Spinal cord (tissue), 10 donors: ENCODE measurements at places on chromosomes 1 and 21. TPM values are rescaled to one million over a fixed set of nuclear protein-coding genes. Genes with fewer than 3 reads are reported as not detected.
A peak's percentile ranks its signal among the peaks of the same experiment; 100 is the strongest.

Gene KCNJ10
- total RNA-seq, result 14.9 TPM

GRCh38 chr1:26274801-26275425 lies 5.0 kb upstream of the SH3BGRL3 start:
- no peak for DNase-seq

DNA sequence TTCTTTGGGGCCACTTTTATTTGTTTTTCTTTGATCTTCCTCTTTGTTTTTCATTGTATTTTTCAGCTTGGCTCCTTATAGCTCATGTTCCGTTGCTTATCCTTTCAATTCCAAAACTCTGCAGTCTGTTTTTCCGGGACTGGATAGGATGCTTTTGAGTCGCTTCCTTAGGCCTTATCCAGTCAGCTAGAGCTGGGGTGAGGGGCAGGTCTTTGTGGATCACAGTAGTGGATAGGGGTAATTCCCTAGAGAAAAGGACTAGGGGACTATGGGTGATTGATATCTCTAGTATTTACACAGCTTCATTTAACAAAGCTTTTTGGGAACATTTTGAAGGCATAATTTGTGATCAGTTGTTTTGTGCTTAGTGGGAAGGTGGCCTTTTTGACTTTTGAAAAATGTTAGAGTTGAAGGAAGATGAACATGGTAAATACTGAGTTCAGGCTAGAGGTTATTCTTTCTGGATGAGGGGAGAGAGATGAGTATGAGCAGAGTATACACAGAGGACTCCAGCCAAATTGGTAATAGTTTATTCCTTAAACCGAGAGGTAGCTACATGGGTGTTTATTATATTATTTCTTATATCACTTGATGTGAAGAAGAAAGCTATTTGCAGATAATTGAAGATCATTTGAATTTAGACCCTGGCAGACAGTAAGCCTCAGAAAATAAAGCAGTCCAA lies 22.5 kb downstream of the CEP350 start:
- no peak for DNase-seq

DNA sequence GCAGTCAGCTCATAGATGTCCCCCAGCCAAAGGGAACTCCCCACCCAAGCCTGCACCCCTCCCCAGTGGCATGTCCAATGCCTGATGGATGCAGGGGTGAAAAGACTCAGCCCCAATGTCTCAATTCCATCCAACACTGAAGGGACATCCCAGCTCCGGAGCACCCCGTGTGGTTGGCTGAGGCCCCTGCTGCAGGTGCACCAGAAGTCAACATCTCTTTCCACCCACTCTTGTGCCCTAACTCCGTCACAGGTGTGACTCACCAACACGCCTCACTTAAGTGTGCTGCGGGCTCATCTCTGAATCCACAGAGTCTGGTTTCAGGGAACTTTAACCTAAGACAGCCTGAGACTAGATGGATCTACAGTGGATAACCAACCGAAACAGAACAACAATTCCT lies 40.9 kb upstream of the ZBTB18 start:
- no peak for DNase-seq

DNA sequence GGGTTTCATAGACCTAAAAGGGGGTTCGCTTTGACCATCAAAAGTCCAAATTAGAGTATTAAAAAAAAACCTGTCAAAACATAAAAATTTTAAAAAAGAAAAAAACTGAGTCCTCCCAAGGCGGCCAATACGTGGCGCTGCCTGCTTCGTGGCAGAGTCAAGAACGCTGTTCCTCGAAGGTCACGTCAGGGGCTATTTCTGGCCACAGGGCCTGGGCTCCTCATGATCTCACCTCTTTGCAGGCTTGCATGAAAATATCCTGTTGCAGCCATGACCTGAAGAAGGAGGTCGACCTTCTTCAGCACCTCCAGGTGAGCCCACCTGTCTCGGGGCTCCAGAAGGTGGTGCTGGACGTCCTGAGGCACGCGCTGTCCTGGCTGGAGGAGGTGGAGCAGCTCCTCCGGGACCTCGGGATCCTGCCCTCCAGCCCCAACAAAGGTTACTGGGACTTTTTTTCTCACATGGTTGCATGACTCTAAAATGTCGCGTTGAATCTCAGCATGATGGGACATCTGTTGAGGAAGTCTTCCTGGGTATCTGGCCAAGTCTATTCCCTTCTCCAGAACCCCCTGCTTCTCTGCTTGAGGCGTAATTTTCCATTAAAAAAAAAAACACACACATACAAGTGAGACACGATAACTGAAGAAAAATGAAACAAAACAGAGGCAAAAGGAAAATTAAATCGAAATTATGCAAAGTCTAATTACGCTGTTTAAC lies 80.4 kb upstream of the EFHD2 start:
- no peak for DNase-seq

Gene HCRTR1
- total RNA-seq, result 0.94 TPM

GRCh38 chr21:44697811-44698734 lies 1.1 kb downstream of the KRTAP10-12 start:
- DNase-seq, result no peak

Gene OR6K3
- total RNA-seq, result not detected

DNA sequence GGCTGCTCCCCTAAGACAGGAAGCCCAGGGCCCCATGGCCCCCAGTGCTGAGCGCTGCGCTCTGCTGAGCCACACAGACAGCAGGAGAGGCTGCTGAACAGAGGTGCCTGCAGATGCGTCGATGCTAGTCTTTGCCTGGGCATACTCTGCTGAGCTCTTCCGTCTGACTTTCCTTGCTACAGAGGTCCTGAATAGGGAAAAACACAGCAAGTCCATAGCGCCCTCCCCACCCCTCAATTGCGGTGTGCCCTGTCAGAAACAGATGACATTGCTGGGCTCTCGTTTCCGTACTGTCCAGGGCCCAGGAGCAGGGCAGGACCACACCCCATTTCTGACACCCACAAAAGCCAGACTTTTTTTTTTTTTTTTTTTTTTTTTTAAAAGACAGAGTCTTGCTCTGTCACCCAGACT lies 252.5 kb downstream of the SDCCAG8 start:
- DNase-seq, result no peak

GRCh38 chr1:74652711-74653139 lies 20.9 kb downstream of the ERICH3 start:
- no peak for DNase-seq

- no peak for DNase-seq
These were observed 222.6 kb downstream of the COL24A1 start for GRCh38 chr1:85933961-85934360.

- no peak for DNase-seq
These were observed 34.2 kb upstream of the LRRC8B start for GRCh38 chr1:89490389-89490788.

Gene SPRR2A
- total RNA-seq, result not detected

- DNase-seq, result no peak
These were observed 95.5 kb upstream of the TARDBP start for GRCh38 chr1:10916991-10917390.

Gene TAL1
- total RNA-seq, result 8.7 TPM

- no peak for DNase-seq
These were observed 209.2 kb upstream of the GRIK3 start for GRCh38 chr1:37243368-37244082.

Gene MYOG
- total RNA-seq, result 0.11 TPM

Gene FAM72C
- total RNA-seq, result 0.40 TPM

GRCh38 chr1:165598676-165599059 lies 32.4 kb upstream of the MGST3 start:
- no peak for DNase-seq

DNA sequence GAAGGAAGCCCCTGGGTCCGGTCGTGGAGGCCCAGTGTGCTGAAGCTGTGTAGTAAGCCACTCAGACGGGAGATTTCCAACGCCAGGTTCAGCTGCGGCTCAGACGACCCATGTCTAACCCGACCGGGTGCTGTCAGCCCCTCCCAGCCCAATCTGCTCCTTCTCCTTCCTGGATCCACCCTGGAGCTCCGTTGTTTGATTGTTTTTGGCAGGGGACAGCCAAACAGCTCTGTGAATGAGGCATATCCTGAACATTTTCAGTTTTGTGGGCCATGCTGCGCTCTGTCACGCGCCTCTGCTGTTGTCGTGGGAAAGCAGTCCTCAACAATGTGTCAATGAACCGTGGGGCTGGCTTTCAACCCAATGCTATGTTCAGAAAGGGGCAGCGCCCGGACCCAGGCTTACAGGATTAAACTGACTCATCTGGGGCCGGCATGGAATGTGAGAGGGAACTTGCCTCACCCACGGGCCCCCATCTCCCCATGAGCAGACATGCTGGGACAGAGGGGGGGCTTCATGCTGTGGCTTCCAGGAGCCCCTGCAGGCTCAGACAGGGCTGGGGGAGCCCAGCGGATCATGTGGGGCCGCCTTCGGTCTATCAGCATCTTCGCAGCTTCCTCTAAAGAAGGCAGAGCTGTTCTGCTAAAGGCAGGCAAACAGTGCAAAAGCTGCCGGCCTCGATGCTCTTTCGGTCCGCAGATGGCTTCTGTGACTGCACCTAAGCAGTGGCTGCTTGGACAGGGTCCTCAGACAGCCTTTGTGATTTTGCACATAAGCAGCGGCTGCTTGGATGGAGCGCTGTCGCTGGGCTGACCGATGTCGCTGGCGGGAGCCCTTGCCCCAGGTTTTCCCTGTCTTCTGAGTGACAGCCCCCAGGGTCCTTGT lies 101.7 kb downstream of the RIPK4 start:
- no peak for DNase-seq

DNA sequence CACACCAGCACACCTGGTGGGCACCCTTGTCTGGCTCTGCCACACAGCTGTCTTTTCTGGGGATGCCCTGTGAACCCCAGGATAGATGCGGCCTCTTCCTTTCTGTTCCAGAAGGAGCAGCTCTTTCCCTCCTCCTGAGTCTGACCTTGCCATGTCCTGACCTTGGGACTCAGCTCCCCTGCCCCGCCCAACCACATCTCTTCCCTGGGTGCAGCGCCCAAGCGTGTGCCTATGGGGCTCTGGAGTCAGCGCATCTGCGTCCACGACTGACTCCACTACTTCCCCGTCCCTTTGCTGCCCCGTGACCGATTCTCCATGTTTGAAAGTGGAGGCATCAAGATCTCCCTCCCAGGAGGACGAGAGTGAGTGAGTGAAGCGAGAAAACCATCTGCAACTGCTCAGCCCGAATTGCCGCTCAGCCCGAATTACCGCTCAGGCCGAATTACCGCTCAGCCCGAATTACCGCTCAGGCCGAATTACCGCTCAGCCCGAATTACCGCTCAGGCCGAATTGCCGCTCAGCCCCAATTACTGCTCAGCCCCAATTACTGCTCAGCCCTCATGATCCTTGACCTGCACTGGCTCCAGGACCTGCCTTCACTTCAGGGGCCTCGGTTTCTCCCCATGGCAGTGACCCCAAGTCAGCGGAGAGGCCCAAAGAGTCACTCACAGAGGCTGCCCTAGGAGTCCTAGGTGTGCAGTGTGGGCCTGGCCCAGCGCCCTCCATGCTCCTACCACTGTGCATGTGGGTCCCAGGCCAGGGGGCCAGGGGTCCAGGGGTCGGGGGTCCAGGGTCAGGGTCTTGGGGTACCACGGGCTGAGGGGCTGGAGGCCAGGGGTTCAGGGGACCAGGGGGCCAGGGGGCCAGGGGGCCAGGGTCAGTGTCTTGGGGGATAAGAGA lies 18.6 kb upstream of the TTC34 start:
- DNase-seq, result no peak

GRCh38 chr1:153368495-153368894 lies 6.9 kb downstream of the S100A12 start:
- no peak for DNase-seq

Gene GJC2
- total RNA-seq, result 10.4 TPM

- DNase-seq, result no peak
These were observed 10.9 kb downstream of the ROR1 start for GRCh38 chr1:63784489-63785390.

Gene EPHA2
- total RNA-seq, result 5.0 TPM

Gene LDLRAD1
- total RNA-seq, result not detected

DNA sequence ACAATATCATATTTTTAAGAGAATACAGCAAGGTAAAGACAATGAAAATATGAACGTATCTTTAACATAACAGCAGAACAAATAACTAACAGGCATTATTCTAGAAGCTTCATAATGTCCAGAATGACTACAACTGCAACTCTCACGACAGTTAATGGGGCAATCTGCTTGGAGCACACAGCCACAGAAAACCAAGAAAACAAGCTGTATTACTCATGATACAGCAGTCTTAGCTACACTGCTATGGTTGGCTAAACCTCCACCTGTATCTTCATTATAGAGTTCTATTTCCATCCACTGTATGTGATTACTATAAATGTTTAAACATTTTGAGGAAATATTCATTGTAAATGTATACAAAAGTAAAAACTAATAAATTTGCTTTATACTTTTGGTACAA lies 139.9 kb downstream of the DPYD start:
- no peak for DNase-seq

Gene CD53
- total RNA-seq, result 39.9 TPM

Gene GCSAML
- total RNA-seq, result 0.11 TPM

Gene NMNAT2
- 35.3 TPM for total RNA-seq

Gene NFASC
- total RNA-seq, result 88.2 TPM

DNA sequence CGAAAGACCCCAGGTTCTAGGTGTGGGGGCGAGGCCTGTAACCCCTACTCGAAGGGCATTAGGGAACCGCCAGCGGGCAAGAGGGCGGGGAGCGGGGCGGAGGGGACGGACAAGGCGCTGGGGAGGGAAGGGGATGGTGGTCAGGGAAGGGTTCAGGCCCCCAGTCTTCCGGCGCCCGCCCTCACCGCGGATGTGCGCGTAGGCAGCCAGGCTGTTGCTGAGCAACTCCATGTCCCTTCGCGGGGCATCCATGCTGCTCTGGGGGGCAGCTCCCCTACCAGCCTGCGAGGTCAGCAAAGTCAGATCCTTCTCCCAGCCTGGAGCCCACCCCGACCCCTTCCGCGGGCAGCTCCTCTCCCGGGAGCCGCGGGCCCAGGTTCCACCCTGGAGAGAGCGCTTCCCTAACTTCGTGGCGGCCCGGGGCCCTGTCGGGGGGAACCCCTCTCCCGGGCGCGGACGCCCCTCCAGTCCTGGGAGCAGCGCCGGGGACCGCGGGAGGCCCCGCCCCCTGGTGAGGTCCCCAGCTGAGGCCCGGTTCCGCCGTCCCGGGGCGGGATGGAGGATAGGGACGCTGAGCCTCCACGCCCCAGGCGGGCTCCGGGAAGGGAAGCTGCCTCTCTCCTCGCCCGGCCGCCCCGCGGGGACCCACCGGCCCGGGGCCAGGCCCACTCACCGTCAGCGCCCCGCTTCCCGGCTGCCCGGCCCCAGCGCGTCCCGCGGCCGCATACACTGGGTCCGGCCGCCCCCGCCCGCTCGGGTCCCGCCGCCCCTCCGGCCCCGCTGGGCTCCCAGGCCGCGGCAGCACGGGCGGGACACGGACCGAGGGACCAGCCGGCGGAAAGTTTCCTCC lies 434 bp downstream of the EVA1B start:
- DNase-seq, result no peak

- peak; percentile 71 for DNase-seq
These were observed 42.6 kb upstream of the ATP2B4 start for GRCh38 chr1:203584035-203584434.

DNA sequence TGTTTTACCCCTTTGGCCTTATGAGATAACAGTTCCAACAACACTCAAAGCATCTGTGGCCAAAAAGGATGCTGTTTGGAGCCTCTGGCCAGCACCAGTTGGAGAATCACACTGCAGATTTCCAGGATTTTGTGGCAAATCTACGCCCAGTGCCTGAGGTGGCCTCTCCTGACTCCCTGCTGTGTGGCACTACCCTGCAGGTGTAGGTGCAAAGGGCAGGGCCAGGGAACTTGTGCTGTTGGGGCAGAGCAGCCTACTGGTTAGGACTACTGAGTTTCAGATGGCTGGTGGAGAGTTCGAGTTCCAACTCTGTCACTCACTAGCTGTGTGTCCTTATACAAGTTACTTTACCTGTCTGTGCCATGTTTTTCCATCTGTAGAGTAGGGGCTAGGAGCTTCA lies 170.5 kb downstream of the PTPRU start:
- no peak for DNase-seq
